ENCODE measurements at places on chromosomes 3 and 15.

DNA sequence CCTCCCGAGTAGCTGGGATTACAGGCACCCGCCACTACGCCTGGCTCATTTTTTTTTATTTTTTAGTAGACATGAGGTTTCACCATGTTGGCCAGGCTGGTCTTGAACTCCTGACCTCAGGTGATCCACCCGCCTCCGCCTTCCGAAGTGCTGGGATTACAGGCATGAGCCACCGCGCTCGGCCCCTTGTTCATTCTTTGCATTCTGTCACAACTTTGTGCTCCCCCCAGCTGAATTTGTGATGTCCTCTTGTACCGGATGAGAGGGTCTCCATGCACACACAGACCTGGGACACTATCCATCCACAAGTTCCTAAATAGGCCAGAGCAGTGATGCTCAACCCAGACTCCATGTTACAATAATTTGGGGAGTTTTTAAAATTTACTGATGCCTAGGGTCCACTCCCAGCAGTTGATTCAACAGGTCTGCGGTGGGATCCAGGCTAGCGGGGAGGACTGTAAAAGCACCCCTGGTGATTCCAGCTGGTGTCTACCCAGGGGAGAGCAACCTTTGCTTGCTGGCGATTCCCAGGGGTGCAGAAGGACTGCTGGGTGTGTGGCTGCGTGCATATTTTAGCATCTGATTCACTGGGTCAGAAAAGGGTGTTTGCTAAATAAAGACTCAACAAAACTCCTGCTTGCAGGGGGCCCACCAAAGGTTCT is 1.0 kb downstream of the RASSF1 start:
- DNase-seq, result no peak

- no peak for DNase-seq
These were observed 98.8 kb downstream of the ZNF621 start for GRCh38 chr3:40623567-40623966.

DNA sequence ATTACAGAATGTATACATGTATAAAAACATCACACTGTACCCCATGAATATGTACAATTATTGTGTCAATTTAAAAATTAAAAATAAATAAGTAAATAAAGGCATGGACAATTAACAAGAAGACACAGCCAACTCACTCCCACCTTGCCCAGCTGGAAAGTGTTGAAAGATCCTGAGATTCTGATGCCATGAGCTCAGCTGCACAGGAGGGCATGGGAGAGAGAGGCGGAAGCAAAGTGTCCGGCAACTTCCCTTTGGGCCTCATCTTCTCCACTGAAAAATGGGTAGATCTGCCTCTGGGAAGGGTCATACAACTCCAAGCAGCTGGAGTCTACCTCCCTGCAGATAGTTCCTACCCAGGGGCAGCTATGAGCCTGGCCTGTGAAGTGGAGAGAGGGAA is 277.3 kb downstream of the UACA start:
- DNase-seq, result no peak

DNA sequence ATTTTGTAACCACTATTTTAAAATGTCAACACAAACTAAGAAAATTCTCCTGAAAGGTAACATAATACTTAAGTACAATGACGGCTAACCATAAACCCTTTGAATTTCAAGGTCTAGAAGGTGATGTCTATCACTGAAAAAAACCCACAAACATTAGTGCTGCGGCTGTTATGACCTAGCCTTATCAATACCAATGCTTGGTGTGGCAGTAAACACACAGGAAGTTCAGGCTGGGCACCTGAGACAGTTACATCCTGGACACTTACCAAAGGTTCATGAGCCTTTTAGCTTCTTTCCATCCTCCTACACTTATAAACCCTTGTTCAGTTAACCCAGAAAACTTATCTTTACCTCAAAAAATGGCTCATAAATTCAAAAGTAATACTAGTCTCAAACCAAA is 5.8 kb downstream of the HSPBAP1 start:
- no peak for DNase-seq

DNA sequence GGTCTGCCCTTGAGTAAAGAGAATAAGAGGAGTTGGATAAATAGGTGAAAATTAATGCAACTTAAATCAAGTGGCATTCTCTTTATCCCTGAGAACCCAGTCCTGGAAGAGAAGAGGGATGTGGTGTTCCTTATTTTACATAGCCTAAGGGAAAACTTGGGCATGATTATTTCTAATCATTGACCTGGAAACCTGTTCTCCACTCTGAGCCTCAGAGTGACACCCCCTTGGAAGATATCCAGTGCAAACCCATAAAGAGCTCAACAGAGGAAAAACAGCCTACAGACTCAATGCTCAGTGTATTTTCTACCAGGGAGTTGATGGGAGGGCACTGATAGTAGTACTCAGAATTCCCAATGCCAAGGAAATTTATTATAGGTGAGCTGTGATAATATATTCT is 22.0 kb downstream of the SLC15A2 start:
- DNase-seq, result no peak

- no peak for DNase-seq
These were observed 6.4 kb upstream of the ISL2 start for GRCh38 chr15:76330080-76330680.

GRCh38 chr3:183375787-183376186 is 52.6 kb downstream of the MCF2L2 start:
- no peak for DNase-seq

- DNase-seq, result no peak
These were observed 68.5 kb downstream of the MYO1E start for GRCh38 chr15:59304034-59304795.

GRCh38 chr15:81117581-81117980 is 16.5 kb upstream of the CFAP161 start:
- DNase-seq, result no peak

DNA sequence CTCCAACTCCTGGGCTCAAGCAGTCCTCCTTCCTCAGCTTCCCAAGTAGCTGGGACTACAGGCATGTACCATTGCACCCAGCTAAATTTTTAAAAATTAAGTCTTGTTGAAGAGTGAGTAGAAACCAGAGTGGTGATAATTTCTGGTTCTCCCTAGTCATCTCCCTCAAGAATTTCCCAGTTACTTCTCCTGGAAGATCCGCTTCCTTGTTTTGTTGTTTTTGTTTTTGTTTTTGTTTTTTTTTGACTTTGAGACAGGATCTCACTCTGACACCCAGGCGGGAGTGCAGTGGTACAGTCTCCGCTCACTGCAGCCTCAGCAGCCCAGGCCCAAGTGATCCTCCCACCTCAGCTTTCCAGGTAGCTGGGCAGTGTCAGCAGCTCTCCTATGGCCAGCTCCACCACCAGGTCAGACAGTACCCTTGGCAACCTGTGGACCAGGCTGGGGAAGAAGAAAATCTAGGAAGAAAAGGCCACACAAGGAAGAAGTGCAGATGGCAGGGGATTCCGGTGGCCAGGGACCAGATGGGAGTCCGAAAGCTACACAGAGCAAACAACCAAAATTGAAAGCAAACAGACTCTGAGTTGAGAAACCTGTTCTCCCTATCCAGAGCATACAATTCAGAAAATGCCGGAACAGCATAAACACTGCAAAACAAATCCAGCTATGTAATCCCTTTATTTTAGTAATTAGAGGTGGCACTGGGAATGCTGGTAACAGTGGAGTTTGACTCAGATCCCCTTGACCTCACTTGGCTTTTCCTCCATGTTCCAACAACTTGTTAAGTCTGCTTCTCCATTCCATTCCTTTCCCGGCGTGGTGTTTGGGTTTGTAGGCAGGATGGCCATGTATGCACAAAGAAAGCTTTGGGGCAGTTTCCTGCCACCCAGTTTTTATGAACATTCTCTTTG is 266.6 kb upstream of the CTDSPL start:
- no peak for DNase-seq

- no peak for DNase-seq
These were observed 186.0 kb upstream of the KBTBD8 start for GRCh38 chr3:66812136-66812535.

- DNase-seq, result no peak
These were observed 192.9 kb downstream of the ADAMTSL3 start for GRCh38 chr15:83846847-83847246.

- DNase-seq, result no peak
These were observed 19.8 kb downstream of the TRPM1 start for GRCh38 chr15:31081588-31082250.

GRCh38 chr3:71671216-71671845 is 53.9 kb downstream of the EIF4E3 start:
- DNase-seq, result no peak

DNA sequence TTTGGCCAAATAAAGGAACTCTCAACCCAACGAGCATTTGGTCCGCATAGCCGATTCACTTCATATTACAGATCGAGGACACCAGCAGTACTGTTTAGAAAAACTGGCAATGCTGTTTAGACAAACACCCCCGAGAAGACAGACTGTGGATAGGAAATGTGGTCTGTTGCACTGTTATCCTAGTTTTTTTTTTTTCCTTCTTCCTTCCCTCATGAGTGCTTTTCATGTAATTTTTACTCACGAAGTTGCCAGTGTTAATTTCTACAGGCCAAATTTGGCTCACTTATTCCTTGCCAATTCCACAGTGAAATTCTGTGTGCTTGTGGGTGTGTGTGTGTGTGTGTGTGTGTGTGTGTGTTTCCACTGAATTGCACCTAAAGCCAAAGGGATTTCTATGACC is 165.7 kb downstream of the FOXP1 start:
- no peak for DNase-seq

All from stimulated activated CD8-positive, alpha-beta memory T cell treated with anti-CD3 and anti-CD28 coated beads, Interleukin-4, amount 100 ng/mL, for 4 hours (primary cell).